Activated CD4-positive, alpha-beta T cell treated with anti-CD3 and anti-CD28 coated beads, Interleukin-2, amount 10 ng/mL, durations not matched to agents 24 days and 14 days (primary cell): ENCODE measurements at places on chromosomes 7 and 10.

DNA sequence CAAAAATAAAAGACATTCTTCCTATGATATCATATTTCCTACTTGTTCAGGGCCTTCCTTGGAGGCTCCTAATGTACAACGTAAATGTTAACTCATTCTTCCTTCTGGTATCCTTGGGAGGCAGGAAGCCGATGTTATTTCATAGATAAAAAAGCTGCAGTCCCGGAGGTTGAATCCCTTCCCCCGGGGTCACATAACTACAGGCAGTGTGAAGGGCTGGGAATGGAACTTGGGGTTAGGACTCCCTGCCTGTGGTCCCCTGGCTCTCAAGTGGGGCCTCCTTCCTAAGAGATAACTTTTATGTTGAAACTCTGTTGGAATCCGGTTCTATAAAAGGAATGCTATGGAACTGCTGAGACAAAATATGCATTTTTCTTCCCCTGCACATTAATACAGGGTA, 14.9 kb upstream of the CCDC3 start:
- H3K36me3 ChIP-seq = no peaks in the 10 kb centered on the region
- H3K27ac ChIP-seq = no peak overlapping the region
- no peak overlapping the region for H3K4me3 ChIP-seq
- no peaks in the 10 kb centered on the region for H3K4me1 ChIP-seq
- no peak for DNase-seq
- H3K27me3 ChIP-seq = peaks cover 5% of the 10 kb centered on the region

DNA sequence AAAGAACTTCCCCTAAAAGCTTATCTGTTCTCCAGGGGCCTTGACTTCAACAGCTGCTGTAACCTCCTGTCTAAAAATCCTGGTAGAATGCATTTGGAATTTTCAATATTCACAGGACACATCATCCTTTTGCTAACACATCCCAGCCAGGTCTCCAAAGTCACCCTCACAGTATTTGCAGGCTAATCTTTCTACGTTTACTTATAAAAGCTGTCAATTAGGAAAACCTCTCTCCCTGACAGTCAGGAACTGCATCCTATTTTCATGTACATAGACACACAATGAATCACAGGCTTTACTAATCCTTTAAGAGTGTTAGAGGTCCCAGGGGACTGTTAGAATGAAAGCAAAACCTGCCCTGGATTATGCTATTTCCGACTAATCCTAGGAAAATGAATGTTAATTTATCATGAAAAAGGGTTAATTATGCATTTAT, 102.2 kb downstream of the GFRA1 start:
- no peaks in the 10 kb centered on the region for H3K4me1 ChIP-seq
- H3K27ac ChIP-seq = no peak overlapping the region
- no peak overlapping the region for H3K4me3 ChIP-seq

DNA sequence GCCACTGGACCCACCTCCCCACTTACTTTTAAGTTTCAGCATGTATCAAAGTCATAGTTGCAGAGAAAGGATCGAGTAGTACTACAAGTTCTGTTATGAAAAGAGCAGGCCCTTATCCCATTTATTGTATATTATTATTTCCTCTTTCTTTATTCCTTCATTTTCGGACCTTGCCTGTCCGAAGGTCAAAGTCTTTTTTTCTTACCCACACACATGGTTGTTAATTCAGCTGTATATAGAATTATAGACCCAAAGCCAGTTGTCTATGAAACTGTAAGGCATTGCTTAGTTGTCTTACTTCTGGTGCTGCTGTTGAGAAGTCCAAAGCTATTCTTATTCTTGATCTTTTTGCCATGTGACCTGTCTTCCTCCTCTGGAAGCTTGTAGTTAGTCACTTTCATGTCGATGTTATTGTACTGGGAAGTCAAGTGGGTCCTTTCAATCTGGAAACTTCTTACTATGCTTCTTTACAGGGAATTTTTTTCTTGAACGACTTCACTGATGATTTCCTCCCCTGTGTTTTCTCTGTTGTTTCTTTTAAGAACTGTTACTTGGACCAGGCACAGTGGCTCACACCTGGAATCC, 8.3 kb downstream of the NUDT5 start:
- no peaks in the 10 kb centered on the region for H3K27me3 ChIP-seq
- H3K27ac ChIP-seq = peak overlapping the region; percentile 74
- DNase-seq = no peak
- peaks cover 54% of the 10 kb centered on the region for H3K36me3 ChIP-seq
- H3K4me1 ChIP-seq = peaks cover 36% of the 10 kb centered on the region
- no peak overlapping the region for H3K4me3 ChIP-seq

DNA sequence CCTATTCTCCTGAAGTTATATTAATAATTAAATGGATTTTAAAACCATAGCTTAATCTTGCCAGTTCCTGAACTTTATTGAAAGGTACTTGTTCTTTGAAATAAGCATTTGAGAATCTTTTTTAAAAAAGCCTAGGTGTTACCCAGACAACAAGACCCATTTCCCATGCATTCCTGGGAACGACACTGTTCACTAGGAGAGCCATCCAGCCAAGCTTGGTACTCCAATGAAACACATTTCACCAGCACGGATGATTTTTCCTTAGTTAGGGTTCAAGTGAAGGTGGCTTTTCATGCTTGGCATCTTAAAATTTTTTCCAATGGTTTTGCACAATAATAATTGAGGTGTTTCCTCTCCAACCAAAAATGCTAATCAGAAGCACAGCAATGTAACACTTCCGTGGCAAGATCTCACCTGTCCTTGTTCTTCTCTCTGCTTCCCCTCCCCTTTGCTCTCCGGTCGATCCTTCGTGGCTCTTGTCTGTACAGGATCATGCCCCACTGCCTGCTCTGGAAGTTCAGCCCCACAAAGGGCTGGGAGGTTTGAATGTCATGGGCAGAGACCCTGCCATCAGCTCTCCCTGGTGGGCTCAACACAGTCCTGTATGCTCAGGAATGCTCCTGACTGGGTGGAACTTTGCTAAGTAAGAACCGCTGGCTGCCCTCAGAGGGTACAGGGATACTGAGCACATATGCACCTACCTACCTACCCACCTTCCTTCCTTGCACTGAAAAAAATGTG, 69.7 kb upstream of the AQP1 start:
- H3K36me3 ChIP-seq = no peaks in the 10 kb centered on the region
- H3K4me3 ChIP-seq = no peak overlapping the region
- H3K27ac ChIP-seq = no peak overlapping the region
- DNase-seq = no peak
- H3K27me3 ChIP-seq = no peaks in the 10 kb centered on the region

DNA sequence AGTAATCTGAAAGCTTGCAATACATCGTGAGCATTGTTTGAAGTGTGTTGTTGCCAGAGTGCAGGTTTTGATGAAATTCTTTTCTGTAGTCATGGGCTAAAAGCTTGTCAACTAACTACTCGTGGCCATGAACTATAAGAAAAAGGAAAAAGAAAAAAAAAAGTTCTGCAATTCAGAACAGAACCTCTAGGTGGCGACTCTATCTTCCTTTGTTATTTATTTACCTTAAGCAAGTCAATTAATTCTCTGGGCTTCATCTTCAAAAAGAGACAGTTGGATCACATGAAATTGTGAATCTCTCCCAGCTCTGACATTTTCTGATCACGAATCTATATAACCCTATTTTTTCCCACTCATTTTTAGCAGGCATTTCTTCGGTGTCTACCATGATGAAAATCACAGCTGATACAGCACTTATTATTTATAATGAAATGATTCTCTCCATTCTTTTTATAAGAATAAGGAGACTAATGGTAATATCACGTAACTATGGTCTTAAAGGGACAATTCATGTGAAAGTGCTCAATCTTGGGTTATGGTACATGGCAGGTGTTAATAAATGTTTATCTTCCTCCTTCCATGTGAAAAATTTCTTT, 18.8 kb downstream of the TMEM196 start:
- no peaks in the 10 kb centered on the region for H3K4me1 ChIP-seq
- no peaks in the 10 kb centered on the region for H3K36me3 ChIP-seq
- peaks cover 6% of the 10 kb centered on the region for H3K27me3 ChIP-seq
- H3K27ac ChIP-seq = no peak overlapping the region

DNA sequence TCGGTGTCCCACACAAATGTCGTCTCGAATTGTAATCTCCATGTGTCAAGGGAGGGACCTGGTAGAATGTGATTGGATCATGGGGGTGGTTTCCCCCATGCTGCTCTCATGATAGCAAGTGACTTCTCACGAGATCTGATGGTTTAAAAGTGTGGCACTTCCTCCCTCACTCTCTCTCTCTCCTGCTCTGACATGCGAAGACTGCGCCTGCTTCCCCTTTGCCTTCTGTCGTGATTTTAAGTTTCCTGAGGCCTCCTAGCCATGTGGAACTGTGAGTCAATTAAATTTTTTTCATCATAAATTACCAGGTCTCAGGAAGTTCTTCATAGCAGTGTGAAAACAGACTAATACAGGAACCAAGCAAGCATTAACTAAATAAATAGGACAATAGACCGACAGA, 229.1 kb downstream of the GFRA1 start:
- H3K4me3 ChIP-seq = no peak overlapping the region
- no peak for DNase-seq
- no peaks in the 10 kb centered on the region for H3K4me1 ChIP-seq
- no peaks in the 10 kb centered on the region for H3K36me3 ChIP-seq
- H3K27me3 ChIP-seq = no peaks in the 10 kb centered on the region
- no peak overlapping the region for H3K27ac ChIP-seq

GRCh38 chr7:47521816-47522561, 59.9 kb downstream of the TNS3 start:
- no peaks in the 10 kb centered on the region for H3K27me3 ChIP-seq
- no peak for DNase-seq
- no peak overlapping the region for H3K4me3 ChIP-seq
- no peaks in the 10 kb centered on the region for H3K4me1 ChIP-seq
- no peaks in the 10 kb centered on the region for H3K36me3 ChIP-seq

GRCh38 chr7:779480-779879, 52.4 kb upstream of the PRKAR1B start:
- no peak for DNase-seq
- H3K4me1 ChIP-seq = no peaks in the 10 kb centered on the region
- no peak overlapping the region for H3K27ac ChIP-seq
- no peak overlapping the region for H3K4me3 ChIP-seq

DNA sequence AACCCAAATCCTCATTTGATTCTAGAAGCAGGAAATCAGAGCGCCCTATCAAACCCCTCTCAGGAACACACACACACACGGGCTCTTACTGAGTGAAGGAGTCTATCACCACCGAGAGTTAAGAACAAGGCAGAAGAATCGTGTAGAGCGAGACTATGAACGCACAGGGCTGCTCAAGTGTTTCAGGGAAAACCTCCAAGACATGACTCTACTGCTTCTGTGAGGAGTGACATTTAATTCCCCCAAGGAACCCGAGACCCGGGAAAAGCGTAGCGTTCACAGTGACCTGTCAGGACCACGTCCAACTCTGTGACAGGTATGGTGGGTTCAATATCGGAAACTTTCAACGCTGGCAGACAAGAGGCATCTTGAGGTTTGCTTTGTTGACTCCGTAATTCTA, 21.6 kb downstream of the PITRM1 start:
- DNase-seq = no peak
- no peak overlapping the region for H3K27ac ChIP-seq
- H3K4me1 ChIP-seq = peaks cover 5% of the 10 kb centered on the region
- H3K36me3 ChIP-seq = peaks cover 69% of the 10 kb centered on the region

GRCh38 chr10:107450056-107450455, 285.6 kb upstream of the SORCS1 start:
- DNase-seq = no peak
- H3K4me1 ChIP-seq = no peaks in the 10 kb centered on the region
- H3K4me3 ChIP-seq = no peak overlapping the region

- no peaks in the 10 kb centered on the region for H3K4me1 ChIP-seq
- H3K36me3 ChIP-seq = no peaks in the 10 kb centered on the region
- no peak for DNase-seq
- H3K27me3 ChIP-seq = no peaks in the 10 kb centered on the region
- no peak overlapping the region for H3K27ac ChIP-seq
Measured at GRCh38 chr7:17558135-17558534, 259.7 kb downstream of the AHR start.

DNA sequence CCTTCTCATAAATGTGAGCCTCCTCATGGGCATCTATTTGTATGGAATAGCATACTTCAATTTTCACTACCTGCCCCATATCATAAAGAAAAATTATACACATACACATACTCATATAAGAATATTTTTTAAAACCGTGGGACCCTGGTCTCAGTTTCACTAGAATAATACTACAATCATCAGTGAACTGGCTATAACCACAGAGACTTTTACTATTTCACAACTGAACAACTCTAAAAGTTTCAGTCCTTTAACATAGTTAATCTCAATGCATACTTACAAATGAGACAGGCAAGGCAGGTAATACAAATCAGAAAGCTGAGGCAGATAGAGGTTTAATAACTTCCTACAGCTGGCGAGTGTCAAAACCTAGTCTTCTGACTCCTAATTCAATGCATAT, 83.1 kb downstream of the LRRN3 start:
- H3K27me3 ChIP-seq = no peaks in the 10 kb centered on the region
- DNase-seq = no peak
- no peaks in the 10 kb centered on the region for H3K36me3 ChIP-seq

DNA sequence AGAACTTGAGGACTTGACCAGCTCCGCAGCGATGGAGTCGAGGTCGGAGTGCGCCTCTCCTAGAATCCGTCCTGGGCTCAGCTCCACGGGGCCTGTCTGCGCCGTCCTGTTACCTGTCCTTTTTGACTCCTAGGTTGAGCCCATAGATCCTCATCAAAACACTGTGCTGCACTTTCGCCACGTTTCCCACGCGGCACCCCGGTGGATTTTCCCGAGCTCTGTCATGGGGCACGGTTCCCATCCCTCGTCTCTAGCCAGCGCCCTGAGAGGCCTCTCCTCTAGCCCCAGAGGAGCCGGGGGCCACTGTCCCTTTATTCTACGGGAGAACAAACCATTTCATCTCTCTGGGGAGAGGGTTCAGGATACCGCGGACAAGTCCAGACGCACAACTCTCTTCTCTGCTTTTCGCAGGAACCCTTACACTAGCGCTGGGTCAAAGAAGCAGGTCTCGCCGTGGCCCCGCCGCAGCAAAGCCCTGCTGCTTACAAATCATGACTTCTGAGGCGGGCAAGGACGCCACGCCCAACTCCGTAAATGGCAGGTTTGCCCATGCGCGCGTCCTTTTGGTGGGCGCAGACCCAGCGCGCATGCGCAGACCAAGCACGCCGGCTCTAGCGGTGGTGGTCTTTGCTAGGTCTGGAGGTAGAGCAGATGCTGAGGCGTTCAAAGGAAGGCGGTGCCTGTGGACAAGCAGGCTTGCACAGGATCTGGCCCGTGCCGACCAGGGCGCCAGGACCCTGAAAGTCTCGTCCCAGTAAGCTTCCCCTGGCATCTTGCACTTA, 10.3 kb upstream of the ANKRD7 start:
- H3K27ac ChIP-seq = peak overlapping the region; percentile 43
- H3K4me3 ChIP-seq = peak overlapping the region; percentile 81
- H3K27me3 ChIP-seq = peaks cover 42% of the 10 kb centered on the region
- H3K4me1 ChIP-seq = peaks cover 9% of the 10 kb centered on the region

GRCh38 chr10:74088722-74089121, 61.9 kb downstream of the AP3M1 start:
- H3K27me3 ChIP-seq = no peaks in the 10 kb centered on the region
- H3K4me3 ChIP-seq = no peak overlapping the region
- peaks cover 8% of the 10 kb centered on the region for H3K4me1 ChIP-seq

DNA sequence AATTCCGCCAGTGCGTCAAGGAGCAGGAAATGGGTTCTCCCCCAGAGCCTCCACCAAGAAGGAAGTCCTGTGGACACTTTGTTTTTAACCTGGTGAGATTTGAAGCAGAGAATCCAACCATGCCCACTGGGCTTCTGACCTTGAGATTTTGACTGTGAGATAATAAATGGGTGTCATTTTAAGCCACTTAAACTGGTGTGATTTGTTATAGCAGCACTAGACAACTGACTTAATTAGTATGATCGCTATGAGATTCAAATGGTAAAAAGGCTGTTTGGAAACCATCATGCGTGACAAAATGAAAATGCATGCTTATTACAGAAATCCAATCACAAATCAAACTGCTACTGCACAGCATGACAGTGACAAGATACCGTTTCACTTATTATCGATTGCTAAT, 98.0 kb downstream of the ADAM12 start:
- no peak for DNase-seq
- no peak overlapping the region for H3K27ac ChIP-seq
- H3K27me3 ChIP-seq = no peaks in the 10 kb centered on the region
